ENCODE measurements at places on chromosomes 5 and 9.
A peak's percentile ranks its signal among the peaks of the same experiment; 100 is the strongest.

DNA sequence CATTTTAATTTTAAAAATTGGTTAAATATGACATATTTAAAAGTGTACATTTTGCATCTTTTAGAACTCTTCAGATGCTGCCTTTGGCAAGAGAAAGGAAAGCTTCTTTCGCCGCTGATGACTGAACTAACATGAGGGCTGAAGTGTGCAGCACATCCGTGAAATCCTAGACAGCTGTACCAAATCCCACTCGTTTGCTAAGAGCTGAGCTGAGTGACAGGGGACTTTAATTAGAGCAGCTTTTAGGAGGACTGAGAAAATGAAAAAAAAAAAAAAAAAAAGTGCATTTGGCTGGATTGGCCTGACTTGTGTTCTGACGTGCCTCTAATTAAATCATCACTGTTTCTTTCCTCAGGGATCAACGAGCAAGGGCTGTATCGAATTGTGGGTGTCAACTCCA lies 271.3 kb downstream of the ARHGAP26 start:
- no peak for DNase-seq

DNA sequence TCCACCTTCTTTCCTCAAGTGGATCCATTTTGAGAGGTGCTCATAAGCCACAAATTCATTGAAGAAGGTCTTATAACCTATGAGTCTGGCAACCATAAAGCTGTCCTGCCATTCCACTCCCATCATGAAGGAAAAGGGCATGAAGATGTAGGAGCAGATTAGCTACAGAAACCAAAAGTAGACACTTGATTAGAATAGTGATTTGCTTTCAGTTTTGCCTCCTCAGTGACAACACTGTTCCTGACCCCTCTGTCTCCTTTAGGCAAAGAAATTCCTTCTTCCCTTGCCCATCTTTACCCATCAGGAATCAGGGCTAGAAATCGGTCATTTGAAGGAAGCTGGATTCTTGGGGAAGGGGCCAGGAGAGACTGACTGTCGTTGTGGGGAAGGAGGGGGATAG lies 55.2 kb downstream of the SLC28A3 start:
- no peak for DNase-seq

DNA sequence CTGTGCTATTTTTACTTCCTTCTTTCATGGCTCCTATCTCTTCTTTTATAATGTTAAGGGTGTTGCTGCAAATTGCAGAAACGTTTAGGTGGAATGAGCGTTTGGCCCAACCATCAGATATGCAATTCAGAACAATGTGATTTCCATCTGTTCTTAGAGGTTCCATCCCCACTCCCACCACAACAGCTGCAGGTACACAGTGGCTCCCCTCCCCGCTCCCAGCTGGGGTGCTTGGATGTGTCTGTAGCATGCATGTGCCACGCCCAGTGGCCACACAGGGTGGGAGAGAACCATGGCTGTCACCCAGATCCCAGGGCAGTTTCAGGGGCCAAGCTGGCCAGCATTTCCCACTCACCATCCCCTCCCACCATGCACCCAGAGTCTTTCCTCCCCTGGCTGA lies 62.2 kb downstream of the ACTL7B start:
- DNase-seq, result no peak

DNA sequence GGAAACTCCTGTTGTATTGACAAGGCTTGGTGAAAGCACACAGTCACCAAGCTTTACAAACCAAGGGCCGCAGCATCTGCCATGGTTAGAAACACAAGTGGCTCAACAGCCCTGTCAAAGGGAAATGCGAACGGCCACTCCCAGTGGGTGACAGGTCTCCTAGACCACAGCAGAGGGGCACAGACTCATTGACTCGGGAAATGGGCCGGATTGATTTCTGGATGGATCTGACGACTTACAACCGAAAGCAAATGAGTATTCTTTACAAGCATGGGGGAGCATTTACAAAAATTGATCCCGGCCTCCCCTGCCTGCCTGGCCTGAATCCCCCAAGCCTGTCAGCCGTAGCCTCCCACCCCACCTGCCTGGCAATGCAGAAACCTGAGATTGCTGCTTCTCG lies 48.2 kb downstream of the ADAMTS2 start:
- DNase-seq, result no peak

DNA sequence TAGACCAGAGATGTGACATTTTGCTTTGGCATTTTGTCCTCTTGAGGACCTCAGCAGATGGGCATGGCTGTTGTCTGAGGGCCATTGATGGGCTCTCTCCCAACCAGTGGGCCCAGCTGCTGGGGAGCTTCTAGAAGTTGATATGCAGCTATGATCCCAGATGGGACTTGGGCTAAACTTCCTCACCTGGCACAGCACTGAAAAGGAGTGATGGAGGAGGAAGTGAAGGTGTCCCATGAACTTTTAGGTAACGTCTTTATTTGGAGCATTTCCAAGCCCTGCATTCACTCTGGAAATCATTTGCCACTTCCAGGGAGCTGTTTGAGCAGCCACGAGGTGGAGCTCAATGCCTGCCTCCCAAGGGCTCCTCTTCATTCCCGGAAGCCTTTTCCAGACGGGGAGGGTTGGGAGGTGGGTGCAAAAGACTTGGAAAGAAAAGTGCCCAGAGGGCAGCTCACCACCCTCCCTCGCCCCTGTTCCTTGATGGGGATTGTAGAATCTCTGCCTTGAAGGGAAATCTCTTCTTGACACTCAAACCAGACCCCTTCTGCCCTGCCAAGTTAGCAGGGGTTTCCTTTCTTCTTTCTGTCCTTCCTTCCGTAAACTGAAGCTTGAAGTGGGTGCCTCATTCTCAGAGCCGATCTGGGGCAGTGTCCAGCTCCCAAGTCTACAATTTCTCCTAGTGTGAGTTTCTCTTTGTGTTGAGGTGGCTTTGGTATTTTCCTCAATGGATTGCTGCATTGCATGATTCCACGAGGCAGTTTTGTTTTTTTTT lies 18.1 kb upstream of the NEUROG1 start:
- DNase-seq, result peak; percentile 77

DNA sequence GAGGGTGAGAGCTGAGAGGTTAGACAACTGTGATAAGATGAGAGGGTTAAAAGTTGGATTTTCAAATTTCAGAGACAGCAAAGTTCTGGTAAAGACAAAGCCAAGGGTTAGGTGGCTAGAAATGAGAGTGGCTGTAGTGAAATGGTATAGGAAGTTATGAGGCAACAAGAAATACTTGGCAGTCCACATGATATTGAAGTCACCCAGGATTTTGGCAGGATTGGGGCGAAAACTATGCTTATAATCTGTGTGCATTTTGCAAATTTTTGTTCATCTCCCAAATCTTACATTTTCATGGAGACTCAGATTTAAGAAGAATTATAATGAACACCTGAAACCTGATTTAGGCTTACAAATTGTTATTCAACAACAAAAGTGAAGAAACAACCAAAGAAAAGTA lies 35.6 kb downstream of the C9 start:
- DNase-seq, result no peak
